ENCODE measurements at places on chromosomes 5 and 9.
A peak's percentile ranks its signal among the peaks of the same experiment; 100 is the strongest.

- no peak for DNase-seq
Observed at GRCh38 chr9:110029956-110030480, 177.9 kb downstream of the C9orf152 start.

GRCh38 chr9:3863111-3863528 lies 337.3 kb upstream of the RFX3 start:
- no peak for DNase-seq

GRCh38 chr9:130983970-130984369 lies 25.0 kb upstream of the LAMC3 start:
- no peak for DNase-seq

GRCh38 chr5:65290677-65291076 lies 191.0 kb downstream of the ADAMTS6 start:
- no peak for DNase-seq

- no peak for DNase-seq
Observed at GRCh38 chr5:74294231-74294705, 346.3 kb downstream of the ENC1 start.

- DNase-seq: no peak
Observed at GRCh38 chr5:74389531-74390305, 250.8 kb downstream of the ENC1 start.

DNA sequence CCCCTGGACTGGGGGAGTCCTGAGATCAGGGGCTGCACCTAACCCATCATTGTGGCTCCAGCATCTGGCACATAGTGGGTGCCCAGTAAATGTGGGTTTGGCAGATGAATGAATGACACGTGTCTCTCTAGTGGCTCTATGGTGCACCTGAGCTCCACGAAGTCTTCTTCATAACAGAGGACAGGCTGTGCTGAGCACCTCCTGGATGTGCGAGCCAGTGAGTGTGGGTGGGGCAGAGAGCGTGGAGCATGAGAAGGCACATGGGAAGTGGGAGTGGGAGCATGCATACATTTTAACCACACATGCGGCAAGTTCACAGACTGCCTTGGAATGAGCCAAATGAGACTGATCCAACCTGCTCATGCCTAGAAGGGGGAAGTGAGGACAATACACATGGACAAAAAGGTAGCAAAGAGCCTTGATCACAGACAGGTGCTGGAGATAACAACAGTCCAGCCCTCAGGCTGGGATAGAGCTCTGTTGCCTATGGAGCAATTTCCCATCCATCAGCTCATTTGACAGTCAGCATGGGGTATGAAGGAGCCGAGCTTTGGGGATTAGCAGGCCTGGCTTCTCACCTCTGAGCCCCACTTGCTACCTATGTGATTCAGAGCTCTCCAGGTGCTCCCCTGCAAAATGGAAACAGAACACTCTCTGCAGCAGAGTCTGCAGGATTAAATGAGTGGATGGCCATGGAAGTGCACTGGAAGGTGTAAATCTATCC lies 76.2 kb upstream of the TBC1D2 start:
- DNase-seq: no peak

- no peak for DNase-seq
Observed at GRCh38 chr9:4196376-4196775, 103.5 kb downstream of the GLIS3 start.

DNA sequence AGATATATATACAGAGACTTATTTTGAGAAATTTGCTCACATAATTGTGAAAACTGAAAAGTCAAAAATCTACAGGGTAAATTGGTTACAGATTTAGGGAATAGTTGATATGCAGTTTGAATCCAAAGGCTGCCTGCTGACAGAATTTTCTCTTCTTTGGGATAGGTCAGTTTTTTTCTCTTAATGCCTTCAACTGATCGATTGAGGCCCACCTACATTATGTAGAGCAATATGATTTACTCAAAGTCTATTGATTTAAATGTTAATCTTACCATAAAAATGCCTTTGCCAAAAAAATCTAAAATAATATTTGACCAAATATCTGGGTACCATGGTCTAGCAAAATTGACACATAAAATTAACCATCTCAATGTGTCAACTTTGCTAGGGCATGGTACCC lies 3.9 kb upstream of the GHR start:
- DNase-seq: no peak

GRCh38 chr5:8098081-8098480 lies 229.1 kb downstream of the MTRR start:
- no peak for DNase-seq

- DNase-seq: no peak
Observed at GRCh38 chr5:171270136-171270535, 38.9 kb upstream of the TLX3 start.

DNA sequence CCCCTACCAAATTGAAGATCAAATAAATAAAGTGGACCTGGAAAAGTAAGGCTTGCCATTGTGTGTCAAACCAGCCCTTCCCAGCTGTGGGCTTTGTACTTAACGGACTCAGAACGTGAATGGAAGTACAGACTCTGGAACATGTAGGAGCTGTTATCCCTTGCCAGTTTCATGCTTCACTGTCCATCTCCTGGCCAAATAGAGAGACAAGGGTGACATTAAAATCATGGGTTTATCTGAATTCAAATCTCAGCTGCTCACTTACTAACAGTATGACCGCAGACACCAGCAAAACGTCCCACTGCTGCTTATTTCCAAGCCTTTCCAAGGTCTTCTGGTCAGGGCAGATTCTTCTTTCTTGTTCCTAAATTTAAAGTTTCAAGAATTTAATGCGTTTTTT lies 52.2 kb downstream of the EXOSC2 start:
- DNase-seq: no peak

DNA sequence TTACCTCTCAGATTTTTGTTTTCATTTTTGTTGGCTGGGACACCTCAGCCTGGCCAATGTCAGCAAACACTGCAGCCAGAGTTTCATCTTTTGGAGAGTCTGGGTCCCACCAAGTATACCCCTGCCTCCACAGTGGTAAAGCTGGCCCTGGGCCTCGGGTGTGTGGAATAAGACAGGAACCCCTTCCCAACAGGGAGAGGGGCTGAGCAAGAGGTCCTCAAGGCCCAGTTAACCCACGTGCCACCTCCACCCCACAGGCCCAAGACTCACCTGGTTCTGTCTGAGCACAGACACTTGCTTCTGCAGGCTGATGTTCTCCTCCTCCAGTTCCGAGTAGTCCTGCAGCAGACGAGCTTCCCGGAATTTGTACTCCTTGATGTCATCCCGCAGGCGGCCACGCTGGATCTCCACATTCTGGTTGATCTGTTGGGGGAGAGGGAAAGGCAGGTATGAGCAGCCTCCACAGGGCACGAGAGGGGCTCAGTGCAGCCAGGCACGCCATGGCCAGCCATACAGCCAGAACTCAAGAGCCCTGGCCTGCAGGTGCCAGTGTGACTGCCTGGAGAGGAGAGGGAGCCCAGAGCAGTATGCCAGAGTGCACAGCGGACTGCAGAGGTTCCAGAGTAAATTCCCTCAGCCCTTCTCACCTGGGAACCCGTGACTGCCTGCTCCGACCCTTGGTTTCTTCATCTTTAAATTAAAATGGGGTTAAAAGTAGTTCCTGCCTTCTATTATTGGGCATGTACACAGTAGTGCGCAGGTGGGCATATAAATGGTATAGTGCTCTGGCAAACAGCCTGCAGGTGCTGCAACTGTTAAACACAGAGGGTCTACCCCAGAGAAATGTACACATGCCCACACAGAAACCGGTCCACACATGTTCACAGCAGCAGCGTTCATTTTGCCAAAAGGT lies 42.0 kb downstream of the BICD2 start:
- DNase-seq: no peak

- peak; percentile 56 for DNase-seq
Observed at GRCh38 chr9:72997387-72997995, 44.6 kb upstream of the ALDH1A1 start.

DNA sequence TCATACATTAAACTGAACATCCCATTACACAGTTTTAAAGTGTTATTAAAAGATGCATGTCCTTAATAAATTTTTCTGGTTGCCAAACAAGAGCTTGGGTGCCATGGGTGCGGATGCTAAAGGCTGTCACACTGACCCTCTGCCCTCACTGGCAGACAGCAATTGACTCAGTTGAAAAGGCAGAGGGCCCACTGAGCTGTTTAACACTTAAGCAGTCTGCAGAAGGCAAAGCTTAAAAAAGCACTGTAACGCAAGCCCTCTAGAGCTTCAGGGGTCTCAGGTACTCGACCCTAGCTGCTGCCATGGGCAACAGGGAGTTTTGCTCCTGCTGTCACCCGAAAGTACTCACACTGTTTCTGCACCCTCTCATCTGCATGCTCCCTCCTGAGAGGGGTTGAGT lies 726.4 kb upstream of the TYRP1 start:
- no peak for DNase-seq

GRCh38 chr5:88085462-88085861 lies 183.2 kb downstream of the TMEM161B start:
- DNase-seq: no peak

GRCh38 chr5:115708819-115709477 lies 83.1 kb upstream of the TMED7 start:
- DNase-seq: no peak

GRCh38 chr5:6146271-6146670 lies 232.1 kb downstream of the MED10 start:
- DNase-seq: no peak

GRCh38 chr9:116115761-116116353 lies 37.7 kb upstream of the PAPPA start:
- DNase-seq: no peak

DNA sequence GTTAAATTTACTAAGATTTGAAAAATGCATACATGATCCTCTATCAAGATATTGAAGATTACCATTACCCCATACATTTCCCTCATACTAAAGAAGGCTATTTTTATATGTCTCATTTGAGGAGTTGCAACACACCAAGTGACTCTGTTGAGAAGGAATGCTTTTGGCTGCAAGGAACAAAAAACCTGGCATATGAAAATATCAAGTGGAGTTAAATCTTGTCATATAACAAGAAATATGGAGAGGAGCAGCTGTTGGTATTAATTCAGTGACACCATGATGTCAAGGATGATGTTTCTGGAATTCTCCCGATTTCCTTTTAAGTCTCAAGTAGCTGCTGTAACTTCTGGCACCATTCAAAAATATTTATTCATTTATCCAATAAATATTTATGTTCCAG lies 193.8 kb downstream of the CSNK1G3 start:
- DNase-seq: no peak

DNA sequence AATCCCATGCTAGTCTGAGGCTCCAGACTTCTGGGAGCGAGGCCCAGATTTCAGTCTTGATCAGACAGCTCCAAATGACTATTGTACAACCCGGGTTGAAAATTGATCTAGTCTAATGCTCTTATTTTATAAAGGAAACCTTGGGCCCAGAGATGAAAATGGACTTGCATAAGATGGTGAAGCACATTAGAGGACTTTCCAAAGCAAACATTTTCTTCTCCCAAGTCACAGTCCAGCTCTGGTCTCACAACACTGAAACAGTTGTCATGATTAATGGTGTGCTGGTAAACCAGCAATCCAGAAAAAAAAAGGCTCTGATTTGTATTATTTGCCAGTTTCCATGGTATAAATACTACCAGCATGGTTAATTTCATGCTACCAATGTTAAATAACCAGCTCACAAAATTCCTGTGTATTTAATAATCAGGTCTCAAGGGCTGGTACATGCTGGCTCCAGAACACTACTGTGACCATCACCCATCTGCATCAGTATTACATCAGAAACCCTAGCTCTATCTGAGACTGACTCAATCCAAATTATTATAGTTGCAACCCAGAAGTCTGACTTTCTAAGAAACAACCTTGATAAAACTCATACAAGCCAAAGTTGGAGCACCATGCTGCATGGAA lies 32.5 kb upstream of the ABLIM3 start:
- no peak for DNase-seq

- no peak for DNase-seq
Observed at GRCh38 chr5:125197321-125197720, 450.9 kb upstream of the ZNF608 start.

- DNase-seq: no peak
Observed at GRCh38 chr9:137679695-137680305, 61.0 kb downstream of the EHMT1 start.

DNA sequence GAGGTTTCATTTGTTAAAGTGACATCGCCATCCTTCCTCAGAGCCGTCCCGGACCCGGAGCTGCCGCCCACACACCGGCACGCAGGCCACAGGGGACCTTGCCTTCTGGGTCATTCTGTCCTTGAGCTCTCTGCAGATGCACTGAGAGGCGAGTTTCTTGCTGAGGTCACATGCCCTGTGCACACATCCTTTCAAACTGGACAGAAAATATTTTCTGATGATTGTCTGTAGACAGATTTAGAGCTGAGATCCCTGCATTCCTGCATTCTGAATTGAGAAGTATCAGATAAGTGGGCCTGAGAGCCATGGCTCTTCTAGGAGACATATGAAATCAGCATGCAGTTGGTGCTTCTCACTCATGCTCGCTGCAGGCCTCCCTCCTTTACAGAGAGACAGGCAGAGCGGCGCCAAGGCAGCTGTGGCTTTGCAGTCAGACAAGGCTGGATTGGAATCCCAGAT lies 25.4 kb downstream of the BOD1 start:
- no peak for DNase-seq

All from upper lobe of right lung (tissue), 1 donor.